ENCODE measurements at places on chromosomes 7 and 10.

DNA sequence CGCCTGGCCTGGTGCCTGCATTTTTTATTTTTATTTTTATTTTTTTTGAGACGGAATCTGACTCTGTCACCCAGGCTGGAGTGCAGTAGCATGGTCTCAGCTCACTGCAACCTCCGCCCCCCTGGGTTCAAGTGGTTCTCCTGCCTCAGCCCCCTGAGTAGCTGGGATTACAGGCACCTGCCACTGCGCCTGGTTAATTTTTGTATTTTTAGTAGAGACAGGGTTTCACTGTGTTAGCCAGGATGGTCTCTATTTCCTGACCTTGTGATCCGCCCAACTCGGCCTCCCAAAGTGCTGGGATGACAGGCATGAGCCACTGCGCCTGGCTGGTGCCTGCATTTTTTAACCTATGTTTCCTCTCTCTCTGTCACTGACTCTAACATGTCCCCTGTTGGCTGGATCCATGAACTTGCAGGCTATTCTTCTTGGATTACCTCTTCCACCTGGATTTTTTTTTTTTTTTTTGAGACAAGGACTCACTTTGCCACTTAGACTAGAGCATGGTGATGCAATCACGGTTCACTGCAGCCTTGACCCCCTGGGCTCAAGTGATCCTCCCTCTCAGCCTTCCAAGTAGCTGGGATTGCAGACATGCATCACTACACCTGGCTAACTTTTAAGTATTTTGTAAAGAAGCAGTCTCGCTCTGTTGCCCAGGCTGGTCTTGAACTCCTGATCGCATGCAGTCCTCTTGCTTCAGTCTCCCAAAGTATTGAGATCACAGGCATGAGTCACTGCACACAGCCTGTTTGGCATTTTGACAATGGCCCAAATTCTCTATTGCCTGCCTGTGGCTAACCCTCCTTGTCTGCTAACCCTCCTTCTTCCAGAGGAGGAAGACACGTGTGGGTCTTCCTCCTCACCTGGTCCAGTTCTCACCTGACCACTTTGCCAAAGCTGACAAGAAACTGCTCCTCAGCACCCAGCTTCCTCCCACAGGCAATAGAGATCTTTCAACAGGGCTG is 23.0 kb upstream of the PRPF18 start:
- DNase-seq = no peak

GRCh38 chr7:67306331-67306730 is 309.7 kb downstream of the TYW1 start:
- no peak for DNase-seq

- DNase-seq = no peak
These were observed 435.2 kb downstream of the PLXNA4 start for GRCh38 chr7:132141109-132141508.

GRCh38 chr7:157358041-157358752 is 21.4 kb downstream of the DNAJB6 start:
- DNase-seq = no peak

- peak; percentile 49 for DNase-seq
These were observed 73.1 kb upstream of the UCN3 start for GRCh38 chr10:5291501-5292195.

DNA sequence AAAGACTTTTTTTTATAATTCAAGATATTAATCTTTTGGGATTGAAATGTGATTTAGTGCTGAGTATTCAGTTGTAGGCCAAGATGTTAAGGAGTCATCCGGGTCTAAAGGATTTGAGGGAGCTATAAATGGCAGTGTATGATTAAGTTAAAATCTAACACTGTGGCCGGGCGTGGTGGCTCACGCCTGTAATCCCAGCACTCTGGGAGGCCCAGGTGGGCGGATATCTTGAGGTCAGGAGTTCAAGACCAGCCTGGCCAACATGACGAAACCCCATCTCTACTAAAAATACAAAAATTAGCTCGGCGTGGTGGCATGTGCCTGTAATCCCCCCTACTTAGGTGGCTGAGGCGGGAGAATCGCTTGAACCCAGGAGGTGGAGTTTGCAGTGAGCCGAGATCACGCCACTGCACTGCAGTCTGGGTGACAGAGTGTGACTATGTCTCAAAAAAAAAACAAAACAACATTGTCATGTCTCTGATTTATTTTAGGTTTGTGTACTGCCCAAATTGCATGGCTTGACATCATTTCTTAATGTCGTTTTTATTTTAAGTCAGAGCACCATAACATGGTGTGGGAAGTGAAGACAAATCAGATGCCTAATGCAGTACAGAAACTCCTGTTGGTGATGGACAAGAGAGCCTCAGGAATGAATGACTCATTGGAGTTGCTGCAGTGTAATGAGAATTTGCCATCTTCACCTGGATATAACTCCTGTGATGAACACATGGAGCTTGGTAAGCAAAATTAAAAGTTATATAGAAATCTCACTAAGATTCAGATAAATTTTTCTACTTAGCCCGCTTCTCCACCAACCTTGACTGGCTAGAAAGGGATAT is 10.7 kb downstream of the HBP1 start:
- DNase-seq = no peak

- no peak for DNase-seq
These were observed 19.1 kb upstream of the LRRC18 start for GRCh38 chr10:48958598-48959190.

- DNase-seq = no peak
These were observed 154.1 kb upstream of the ADO start for GRCh38 chr10:62650411-62650810.
